GM13977 (cell line): ENCODE measurements at places on chromosomes 5 and 9.

DNA sequence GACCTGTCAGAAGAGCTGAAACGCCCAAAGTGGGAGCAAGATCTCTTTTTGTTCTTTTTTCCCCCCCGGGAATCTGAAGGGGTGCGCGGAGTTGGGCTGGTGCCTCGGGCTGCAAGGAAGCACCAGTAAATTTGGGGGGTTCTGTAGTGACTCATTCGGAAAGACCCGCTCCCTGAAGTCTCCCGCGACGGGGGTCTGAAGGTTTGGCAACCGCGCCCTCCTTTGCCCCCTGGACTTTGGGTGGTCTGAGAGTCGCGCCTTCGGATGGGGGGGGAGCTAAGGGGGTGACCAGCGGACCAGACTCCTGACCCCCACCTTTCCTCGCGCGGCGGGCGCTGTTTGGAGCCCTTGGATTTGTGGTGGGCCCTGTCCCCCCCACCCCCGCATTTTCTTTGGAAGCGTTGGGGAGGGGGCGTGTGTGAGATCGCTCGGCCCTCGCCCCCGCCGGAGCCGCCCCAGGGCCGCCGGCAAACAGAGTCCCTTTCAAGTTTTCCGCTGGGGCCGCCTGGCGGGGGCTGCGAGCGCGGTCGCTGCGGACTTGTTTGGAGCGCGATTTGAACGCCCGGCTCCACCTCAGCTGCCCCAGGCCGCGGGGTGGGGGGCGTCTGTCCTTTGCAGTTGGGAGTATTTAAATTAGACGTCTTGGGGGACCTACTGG lies 2.0 kb downstream of the CXXC5 start:
- no peak for DNase-seq

GRCh38 chr5:5383461-5383860 lies 39.0 kb upstream of the ICE1 start:
- DNase-seq: no peak

GRCh38 chr5:108016101-108016500 lies 345.4 kb upstream of the EFNA5 start:
- no peak for DNase-seq

- DNase-seq: no peak
Measured at GRCh38 chr9:96574931-96575351, 44.7 kb downstream of the CDC14B start.

DNA sequence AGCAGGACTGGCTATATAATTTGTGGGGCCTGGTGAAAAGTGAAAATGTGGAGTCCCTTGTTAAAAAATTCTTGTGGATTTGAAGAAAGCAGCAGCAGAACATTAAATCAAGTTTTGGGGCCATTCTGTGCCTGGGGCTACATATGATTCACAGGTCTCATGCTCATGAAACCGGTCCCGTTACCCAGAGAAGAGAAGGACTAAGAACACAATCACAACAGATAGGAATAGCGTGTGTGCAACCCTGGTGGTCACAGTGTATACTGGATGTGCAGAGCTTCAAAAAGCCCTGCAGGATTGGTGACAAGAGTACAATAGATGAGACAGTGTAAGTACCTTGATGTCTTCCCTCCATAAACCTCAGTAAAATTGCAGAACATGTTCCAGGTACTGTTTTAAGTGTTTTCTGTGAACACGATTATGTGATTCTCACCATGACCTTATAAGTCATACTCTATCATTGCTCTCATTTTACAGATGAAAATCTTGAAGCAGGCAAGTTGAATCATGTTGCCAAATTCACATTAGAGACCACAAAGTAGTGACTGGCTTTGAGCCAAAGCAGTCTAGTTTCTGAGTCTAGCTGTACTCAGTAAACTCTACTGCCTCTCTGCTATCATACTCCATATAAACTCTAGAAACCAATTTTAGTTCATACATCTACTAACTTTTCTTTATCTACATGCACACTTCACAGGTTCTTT lies 636.5 kb downstream of the TAF11L14 start:
- DNase-seq: no peak

GRCh38 chr9:124312290-124313265 lies 54.8 kb downstream of the NEK6 start:
- DNase-seq: no peak

DNA sequence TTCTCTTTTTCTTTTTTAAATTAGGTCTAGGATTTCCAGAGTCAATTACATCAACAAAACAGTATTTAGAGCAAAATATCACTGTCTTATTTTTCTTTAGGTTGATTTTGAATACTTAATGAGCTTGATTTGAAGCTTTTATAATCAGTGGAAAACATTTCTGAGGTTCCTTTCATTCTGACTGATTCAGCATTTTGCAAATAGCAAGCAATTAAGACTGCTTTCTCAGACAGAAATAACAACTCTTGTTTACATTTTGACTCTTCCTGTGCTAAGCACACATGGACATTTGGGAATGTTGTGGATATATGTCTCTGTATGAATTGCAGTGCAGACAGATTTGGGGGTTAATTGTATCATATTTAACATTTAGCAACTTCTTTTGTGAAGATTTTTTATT lies 22.2 kb upstream of the MCCC2 start:
- no peak for DNase-seq

GRCh38 chr5:74371621-74372020 lies 268.9 kb downstream of the ENC1 start:
- DNase-seq: no peak

DNA sequence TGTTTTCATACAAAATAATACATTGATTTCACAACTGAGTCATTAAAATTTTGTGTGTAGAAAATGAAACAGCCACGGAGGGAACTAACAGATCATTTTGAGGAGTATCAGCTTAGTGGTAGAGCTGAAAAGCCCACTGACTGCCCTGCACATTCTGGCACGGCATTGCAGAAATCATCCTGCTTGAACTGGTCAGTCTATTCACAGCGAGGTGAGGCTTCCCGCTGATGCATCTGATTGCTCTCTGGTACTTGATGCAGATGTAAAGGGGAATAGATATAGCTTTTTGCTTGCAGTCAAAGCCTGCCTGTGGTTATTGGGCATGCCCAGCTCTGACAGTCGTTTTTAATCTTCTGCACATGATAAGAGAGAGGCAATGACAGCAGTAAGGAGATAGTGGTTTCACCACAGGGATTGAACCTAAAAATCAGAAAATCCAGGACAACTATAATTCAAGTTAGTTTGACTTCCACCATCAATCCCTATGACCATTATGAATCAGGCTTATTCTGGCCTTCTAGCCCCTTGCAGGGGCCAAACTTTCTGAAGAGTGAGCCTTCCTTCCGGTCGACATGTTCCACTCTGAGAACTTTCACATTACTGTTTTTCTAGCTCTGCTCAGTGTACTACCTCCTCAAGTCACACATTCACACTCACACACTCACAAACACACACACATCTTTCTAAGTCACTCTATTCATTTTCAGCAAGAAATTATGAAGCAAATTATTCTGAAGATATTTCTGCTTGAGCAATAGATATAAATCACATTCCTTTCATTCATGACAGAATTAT lies 782.8 kb upstream of the NUDT12 start:
- no peak for DNase-seq

DNA sequence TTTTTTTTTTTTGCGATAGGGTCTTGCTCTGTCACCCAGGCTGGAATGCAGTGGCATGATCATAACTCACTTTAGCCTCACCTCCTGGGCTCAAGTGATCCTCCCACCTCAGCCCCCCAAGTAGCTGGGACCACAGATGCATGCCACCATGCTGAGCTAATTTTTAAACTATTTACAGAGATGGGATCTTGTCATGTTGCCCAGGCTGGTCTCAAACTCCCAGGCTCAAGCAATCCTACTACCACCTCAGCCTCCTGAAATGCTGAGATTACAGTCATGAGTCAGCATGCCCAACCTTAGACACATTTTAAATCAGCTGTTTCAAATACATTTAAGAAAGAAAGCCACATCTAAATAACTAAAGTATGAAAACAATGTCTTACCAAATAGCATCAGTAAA lies 439.0 kb downstream of the EBF1 start:
- no peak for DNase-seq

DNA sequence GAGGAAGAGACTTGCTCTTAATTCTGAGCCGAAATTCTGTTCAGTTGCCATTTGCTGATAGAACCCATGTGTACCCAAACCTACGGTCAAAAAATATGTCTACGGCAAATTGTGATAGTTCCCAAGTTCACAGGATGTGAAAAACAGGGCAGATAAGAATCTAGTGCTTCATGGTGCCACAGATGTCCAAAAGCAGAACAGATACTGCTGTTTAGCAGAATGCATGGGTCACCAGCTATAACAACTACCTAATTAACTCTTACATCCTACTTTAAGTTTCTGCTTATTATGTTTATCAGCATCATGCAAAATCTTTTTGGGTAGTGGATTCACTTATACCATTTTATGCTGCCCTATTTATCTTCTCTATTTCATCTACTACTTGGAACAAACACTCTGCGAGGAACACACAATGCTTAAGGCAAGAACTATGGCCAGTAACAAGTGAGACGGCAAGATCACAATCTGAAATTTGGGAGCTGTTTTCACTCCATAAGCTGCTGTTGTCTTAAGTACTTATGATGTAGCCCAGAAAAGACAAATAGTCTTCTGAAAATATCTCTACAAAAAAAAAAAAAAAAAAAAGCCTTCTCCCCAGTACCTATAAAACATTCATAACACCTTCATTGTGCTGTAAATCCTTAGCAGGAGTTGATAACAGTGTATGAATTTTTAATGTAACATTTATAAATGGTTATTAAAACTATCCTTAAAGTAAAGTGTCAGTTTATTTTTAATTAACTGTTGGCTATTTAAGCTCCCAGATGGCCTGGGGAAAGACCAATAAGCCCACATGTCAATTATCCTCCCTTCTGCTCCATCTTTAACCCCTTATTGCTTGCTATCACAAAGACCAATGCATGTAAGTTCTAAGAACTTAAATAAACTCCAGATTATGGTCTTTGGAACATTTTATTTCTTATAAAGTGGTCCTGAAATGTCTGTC lies 232.3 kb downstream of the TLR4 start:
- no peak for DNase-seq

DNA sequence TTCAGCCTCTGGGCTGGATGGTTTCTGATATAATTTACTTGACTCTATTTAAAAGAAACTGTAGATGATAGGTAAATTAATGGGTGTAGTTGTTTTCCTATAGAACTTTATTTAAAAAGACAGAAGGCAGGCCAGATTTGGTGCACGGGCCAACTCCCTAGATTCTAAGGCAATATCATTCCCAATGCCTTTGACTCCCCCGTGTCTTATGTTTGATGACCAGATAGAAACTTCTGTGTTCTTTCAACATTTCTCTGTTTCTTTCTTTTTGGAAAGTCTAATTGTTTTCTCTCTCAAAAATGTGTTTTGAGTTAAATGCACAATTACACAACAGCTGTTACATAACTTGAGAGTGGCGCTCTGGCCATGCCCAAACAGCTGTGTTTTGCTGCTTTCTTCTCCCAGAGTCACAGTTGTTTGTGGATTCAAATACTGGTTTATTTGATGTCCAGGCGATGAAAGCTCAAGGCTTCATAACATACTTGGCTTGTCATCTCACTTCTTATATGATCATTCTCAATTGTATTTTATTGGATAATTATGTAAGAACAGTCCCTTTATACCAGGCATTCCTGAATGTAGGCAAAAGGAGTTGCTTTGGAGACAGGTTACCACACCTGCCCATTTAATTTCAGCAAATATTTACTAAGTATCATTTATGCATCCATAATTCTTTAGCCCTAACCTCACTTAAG lies 1.7 kb upstream of the ALDH1A1 start:
- no peak for DNase-seq

- no peak for DNase-seq
Measured at GRCh38 chr5:110634475-110634874, 92.0 kb downstream of the TMEM232 start.

DNA sequence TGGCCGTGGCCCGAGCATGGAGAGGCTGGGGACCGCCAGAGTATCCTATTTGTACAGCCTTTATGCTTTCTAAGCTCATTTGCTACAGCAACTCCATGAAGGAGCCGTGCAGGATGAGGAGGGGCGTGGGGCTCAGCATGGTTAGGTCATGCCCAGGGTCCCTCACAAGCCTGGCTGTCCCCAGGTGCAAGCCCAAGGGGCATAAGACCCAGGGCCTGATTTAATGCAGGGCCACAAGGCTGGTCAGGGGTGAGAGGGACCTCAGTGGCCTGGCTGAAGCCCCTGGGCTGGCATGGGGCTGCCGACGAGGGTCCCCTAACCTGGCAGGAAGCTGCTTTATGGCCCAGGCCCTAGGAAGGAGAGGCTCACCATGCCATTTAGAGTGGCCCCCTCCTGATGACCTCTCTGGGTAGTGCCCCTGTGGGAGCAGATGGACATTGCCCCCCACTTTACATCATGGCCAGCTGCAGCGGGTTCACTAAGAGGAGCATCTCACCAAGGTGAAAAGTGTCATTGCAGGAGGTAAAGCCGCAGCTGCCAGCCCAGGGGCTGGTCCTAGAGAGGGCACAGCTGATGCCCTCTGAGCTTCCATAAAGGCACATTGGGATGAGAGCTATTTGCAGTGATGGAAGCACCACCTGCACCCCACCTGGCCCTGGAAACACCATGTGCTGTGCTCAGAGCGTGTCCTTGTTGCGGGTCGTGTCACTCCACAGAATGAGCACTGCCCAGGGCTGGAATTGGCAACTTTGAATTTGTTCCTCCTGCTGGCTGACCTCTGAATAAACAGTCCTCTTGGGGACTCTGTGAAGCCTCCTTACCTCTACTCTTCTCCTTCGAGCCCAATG lies 58.9 kb downstream of the ZNF618 start:
- no peak for DNase-seq

GRCh38 chr9:119905724-119906123 lies 536.5 kb upstream of the BRINP1 start:
- no peak for DNase-seq

- DNase-seq: no peak
Measured at GRCh38 chr5:58294598-58295305, 165.1 kb downstream of the PLK2 start.

GRCh38 chr9:113548221-113549041 lies 84.9 kb downstream of the RGS3 start:
- DNase-seq: no peak

GRCh38 chr5:138840103-138840502 lies 35.0 kb downstream of the LRRTM2 start:
- no peak for DNase-seq

DNA sequence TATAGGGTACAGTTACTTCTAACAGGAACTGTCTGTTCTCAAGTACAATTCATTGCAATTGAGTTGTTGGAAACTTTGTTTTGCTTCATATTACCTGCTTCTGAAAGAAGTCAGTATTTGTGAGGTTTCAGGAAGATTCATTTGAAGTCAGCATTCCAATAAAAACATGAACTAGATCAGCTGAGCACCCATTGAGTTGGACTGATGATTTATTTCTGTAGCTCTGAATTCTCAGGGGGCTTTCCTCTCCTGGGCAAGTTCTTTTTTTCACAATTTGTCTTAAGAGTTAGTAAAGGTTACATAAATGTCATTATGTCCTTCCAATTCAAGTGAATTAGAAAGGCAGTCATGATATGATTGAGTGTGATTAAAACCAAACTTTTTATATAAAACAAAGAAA lies 16.2 kb upstream of the KIF2A start:
- DNase-seq: no peak

DNA sequence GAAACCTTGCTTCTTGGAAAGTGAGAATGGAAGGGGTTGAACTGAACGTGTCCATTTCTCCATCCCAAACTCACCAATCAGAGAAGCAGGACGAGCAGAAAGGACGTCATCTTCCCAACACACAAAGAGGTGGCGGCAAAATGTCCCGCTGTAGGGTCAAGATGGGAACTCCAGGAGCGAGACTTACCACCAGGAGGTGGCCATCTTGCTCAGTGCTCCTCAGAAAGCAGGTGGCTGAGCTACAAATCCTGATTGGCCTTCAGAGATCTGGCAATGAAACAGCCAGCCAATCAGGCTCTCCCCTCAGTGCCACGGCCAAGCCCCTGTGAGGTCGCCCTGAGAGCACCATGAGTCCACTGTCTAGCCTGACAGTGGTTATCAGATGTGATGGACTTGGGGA lies 259.0 kb downstream of the NDUFS4 start:
- DNase-seq: no peak
